Naive thymus-derived CD8-positive, alpha-beta T cell (primary cell): ENCODE measurements at places on chromosomes 5 and 9. TPM values are rescaled to one million over a fixed set of nuclear protein-coding genes. Genes with fewer than 3 reads are reported as not detected.

- DNase-seq: no peak
Measured at GRCh38 chr9:89185980-89186379, 7.4 kb upstream of the SHC3 start.

DNA sequence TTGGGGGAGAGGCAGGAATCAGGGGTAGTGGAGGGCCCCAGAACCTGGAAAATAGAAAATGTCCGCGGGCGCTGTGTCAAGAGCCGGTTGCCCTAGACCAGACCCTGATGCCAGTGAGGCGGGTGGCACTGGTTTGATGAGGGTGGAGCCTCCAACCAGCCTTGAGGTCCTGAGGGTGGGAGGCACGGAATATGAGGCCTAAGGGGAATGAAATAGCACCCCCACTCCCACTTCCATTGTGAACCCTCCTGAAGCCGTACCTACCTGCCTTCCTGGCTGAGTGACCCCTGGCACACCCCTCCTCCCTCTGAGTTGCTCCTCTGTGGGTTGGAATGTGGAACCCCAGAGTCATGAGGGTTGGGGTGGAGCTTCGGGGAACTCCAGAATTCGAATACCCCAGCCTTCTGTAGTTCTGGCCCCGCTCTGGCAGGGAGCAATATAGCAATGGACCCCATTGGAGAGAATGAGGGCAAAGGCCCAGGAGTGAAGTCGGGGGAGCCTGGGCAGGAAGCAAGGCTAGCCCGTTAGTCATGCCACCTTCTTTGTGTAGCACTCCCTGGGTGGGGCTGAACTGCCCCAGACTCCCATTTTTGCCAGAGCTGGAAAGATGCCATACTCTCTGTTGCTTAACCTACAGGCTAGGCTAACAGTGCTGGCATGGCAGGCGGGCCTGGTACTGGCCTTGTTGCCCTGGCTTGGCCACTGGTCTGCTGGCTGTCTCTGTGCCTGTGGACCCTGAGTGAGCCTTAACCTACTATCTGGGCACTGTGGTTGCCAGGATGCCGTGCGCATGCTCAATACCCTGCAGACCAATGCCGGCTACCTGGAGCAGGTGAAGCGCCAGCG is 1.0 kb downstream of the FPGS start:
- no peak for DNase-seq

GRCh38 chr9:134680393-134681060 is 38.9 kb downstream of the COL5A1 start:
- DNase-seq: no peak

GRCh38 chr9:38024036-38024681 is 44.9 kb downstream of the SHB start:
- DNase-seq: no peak

GRCh38 chr9:110256380-110257096 is at the start of gene TXN:
Gene TXN (minus strand): TSS chr9:110256507. CDS start chr9:110256435, 72 bp downstream.
- peak; percentile 71 for DNase-seq

GRCh38 chr5:175836737-175837136 is 34.6 kb upstream of the CPLX2 start:
- DNase-seq: no peak

DNA sequence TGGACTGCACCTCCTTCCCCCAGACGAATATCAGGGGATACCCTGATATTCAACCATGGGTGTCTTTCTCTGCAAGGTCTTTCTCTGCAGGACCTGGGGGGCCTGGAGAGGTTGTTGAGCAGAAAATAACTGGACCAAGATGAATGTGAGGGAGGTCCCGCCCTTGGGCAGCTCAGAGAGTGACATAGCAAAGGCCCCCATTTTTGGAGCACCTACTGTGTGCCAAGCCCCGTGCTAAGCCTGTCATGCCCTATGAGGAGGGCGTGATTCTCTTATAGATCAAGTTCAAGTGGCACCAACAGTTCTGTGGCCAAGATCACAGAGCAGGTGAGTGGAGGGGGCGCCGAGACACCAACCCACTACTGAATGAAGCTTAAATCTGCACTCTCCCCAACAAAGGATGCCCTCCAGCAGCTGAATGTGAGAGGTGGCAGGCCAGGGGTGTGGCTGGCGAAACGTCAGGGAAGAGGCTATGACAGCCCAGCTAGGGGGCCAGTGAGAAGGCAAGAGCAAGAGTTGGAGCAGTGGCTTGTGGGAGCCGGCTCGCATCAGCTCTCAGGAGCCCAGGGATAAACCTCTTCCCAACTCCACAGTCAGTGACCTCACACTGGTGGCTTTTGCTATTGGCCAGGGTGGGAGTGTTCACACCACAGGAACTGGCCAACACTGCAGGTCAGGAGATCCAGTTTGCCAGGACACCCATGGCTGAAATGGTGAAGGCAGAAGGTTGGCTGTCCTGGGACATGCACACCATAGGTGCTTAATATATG is 5.3 kb downstream of the SARDH start:
- no peak for DNase-seq

DNA sequence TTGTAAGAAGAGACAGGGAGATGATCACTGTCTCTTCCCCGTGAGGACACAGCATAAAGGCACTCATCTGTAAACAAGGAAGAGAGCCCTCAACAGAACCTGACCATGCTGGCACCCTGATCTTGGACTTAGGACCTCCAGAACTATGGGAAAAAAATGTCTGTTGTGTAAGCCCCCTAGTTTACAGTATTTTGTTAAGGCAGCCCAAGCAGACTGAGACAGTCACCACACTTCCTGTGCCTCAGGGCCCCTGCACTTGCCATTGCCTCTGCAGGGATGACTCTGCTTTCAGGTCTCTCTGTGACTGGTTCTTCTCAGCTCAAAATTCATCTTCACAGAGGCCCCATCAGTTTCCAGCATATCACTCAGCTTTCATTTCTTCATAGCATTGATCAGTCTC is 372.1 kb downstream of the TLE1 start:
- DNase-seq: no peak

- no peak for DNase-seq
Measured at GRCh38 chr5:175824676-175825075, 46.7 kb upstream of the CPLX2 start.

- no peak for DNase-seq
Measured at GRCh38 chr9:19160085-19160484, 32.8 kb upstream of the PLIN2 start.

DNA sequence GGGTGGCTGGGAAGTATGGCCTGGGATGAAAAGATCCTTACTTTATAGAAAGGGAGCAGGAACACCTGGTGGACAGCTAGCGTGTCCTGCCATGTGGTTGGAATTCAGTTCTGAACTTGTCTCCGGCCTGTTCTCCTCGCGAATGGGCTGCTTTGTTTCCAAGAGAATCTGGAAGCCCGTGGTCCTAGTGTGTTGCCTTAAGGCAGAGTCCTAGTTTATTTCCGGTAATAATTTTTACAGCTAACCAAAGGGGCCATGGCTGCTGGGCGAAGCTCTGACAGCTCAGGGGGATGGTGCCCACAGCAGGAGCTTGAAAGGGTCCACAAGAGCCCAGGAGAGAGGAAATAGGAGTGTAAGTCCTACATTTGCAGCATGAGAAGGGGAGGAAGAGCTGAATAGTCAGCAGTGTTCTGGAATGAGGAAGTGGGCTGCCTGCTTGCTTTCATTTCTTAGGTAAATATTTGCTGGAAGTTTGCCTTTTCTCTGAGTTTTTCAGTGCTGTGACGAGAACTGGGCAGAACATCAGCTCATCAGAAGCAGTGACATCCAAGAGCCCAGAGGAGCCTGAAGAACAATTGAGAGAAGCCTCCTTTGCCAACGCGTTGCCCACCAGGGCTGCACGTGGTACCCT is 13.1 kb upstream of the IGFBPL1 start:
- DNase-seq: no peak

GRCh38 chr5:8349855-8350254 is 480.9 kb downstream of the MTRR start:
- no peak for DNase-seq

DNA sequence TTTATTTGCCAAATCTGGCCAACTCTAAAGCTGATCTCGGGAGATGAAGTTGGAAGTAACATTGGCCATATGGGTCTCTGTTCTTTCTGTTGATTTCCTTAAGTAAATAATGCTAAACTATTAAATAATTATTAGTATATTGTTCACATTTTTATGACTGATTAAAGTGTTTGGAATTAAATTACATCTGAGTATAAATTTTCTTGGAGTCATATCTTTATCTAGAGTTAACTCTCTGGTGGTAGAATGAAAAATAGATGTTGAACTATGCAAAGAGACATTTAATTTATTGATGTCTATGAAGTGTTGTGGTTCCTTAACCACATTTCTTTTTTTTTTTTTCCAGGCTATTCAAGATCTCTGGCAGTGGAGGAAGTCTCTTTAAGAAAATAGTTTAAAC is 9.3 kb upstream of the FGF18 start:
- no peak for DNase-seq

The PTGES gene
- total RNA-seq: not detected

The ZNF462 gene
- not detected for total RNA-seq

The OR1Q1 gene
- total RNA-seq: 1.1 TPM

The MYOZ3 gene
- not detected for total RNA-seq

The CCDC192 gene
- total RNA-seq: not detected

The HDAC3 gene
- 71.1 TPM for total RNA-seq

The PIP5K1B gene
- 0.47 TPM for total RNA-seq

The CARTPT gene
- total RNA-seq: not detected

The ADGRV1 gene
- total RNA-seq: 0.13 TPM

The SLIT3 gene
- total RNA-seq: not detected
